ENCODE measurements at places on chromosomes 5 and 9.

DNA sequence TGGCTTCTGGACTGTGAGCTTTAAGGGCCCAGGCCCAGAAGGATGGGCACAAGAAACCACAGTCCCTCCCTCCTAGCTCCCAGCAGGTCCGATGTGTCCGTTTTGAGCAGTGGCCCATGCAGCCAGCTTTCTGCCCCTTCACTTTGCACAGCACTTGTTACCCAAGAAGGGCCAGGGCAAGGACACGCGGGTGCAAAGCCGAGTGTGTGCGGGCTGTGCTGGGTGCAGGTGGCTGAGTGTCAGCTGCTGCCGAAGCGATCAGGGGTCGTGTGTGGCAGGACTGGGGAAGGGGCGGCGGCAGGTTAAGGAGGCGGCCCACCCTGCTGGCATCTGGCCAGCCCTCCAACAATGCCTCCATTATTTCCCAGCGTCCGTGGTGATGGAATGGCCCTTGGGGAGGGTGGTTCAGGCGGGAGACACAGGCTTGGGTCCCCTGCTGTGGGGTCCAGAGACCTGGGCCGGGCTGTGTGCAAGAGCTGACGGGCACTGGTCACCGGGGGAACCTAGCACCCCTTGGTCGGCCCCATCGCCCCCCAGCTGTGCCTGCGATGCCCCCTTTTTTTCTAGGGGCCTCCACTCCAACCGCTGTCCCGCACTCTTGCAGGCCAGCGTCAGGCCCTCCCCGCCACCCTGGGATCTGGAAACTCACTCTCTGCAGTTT lies 653 bp downstream of the LHX3 start:
- DNase-seq, result no peak

DNA sequence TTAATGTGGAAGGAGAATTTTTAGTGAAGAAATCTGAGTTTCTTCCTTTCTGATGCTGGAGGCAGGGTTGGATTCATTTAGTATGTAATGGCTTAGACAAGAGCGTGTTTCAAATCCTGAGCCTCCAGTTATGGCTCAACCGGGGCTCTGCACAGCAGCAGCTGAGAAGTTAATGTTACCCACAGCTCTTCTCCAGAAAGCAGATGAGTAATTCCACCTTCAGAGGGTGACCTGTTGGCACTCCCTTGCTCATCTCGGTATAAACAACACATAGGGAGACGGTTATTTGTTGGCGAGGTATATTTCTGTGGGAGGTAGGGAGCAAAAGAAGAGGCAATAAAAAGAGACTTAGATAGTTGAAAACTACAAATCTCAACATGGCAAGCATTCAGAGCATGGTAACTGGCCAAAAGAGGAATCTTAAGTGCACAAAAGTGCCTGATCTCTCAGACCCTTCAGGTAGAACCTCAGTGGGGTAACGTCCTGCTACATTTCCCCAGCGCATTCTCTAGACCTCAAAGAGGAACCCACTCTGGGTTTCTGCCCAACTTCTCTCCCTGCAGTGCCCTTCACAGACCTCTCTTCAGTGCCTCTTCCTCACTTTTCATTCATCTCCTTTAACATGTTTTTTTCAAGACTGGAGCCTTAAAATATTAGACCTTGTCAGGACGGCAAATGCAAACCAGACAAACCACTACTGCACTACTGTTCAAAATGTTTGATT lies 417.5 kb upstream of the ADAMTSL1 start:
- no peak for DNase-seq

GRCh38 chr5:1886846-1887587 lies 4.3 kb upstream of the IRX4 start:
- DNase-seq, result no peak

- no peak for DNase-seq
Observed at GRCh38 chr9:4266602-4267001, 33.3 kb downstream of the GLIS3 start.

GRCh38 chr9:16319646-16320045 lies 550.8 kb downstream of the BNC2 start:
- no peak for DNase-seq

GRCh38 chr5:149153193-149153750 lies 12.0 kb downstream of the ABLIM3 start:
- DNase-seq, result peak; percentile 68

Measured in NCI-H524 (cell line).